ENCODE measurements at places on chromosomes 12 and 14. TPM values are rescaled to one million over a fixed set of nuclear protein-coding genes. Genes with fewer than 3 reads are reported as not detected.

DNA sequence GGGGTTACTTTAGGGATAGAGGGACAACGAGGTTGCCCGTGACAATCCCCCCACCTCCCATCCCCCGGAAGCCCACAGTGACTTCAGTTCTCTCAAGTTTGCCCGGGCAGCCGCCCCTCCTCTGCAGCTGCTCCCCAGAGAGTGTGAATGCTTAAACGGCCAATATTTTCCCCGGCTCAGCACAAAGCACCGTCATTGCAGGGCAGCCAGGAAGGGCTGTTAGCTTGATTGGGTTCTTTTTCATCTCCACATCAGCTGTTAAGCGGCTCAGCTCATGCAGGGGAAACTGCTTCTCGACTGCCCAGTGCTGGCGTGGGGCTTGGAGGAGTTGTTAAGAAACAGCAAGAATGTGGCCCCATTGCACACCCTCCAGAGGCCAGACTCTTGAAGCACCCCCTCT lies 120.5 kb upstream of the NCOR2 start:
- peak; percentile 64 for DNase-seq

DNA sequence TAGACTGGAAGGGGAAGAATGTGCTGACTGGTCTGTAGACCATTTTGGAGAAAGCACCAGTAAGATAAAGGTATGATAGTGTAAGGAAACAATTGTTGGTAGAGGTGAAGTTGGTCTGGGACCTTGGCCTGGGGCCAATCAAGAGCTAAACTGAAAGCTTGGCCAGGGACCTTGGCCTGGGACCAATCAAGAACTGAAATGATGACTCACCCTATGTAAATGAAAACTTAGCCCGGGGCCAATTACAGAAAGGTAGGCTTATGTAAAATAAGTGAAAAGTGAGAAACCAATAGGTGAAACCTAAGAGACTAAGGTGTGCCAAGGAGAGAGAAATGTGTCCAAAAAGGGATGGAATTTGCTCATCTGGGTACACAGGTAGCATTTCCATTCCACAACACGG lies 776.0 kb downstream of the C12orf50 start:
- DNase-seq, result no peak

DNA sequence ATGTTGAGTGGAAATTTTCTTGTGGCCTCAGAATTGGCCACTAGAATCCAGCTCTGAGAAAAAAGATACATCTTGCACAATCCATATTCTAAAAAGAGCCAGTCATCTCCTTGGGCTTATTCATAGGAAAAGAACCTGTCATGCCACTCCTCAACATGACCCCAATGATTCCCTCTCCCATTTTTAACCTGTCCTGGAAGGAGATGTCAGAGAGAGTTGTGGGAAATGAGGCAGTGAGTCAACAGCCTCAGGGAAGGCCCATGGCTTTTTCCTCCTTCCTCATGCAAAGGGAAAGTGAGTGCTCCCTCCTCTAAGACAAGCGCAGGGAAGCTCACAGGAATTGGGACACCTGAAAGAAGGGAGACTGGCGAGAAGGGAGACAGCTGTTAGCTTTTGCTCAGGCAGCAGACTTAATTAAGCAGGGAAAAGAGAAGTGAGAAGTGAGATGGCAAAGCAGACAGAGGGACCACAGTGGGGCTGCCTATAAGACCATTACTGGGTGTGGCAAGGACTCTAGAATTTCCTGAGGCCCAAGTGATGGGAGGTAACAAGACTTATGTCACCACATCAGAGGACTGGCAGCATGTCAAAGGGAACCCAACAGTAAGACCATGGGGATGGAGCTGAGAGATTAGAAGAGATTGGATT lies 10.2 kb upstream of the DHRS7 start:
- no peak for DNase-seq

DNA sequence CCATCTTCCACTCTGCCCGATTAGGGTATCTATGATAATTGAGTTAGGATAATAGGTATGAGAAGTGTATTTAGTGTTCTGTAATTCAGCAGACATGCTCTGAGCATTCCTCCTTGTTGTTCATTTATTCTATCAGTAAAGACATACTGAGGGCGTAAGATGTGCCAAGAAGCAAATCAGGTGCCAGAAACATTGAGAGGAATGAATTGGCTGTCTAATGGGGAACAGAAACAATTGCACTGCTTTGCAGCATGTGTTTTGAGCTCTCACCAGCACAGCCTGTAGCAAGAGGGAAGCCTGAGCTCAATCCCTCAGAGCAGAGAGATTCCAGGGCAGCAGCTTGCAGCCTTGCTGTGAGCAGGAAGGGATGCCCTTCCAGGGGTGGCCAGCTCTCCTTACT lies 589.3 kb downstream of the BCL11B start:
- DNase-seq, result no peak

DNA sequence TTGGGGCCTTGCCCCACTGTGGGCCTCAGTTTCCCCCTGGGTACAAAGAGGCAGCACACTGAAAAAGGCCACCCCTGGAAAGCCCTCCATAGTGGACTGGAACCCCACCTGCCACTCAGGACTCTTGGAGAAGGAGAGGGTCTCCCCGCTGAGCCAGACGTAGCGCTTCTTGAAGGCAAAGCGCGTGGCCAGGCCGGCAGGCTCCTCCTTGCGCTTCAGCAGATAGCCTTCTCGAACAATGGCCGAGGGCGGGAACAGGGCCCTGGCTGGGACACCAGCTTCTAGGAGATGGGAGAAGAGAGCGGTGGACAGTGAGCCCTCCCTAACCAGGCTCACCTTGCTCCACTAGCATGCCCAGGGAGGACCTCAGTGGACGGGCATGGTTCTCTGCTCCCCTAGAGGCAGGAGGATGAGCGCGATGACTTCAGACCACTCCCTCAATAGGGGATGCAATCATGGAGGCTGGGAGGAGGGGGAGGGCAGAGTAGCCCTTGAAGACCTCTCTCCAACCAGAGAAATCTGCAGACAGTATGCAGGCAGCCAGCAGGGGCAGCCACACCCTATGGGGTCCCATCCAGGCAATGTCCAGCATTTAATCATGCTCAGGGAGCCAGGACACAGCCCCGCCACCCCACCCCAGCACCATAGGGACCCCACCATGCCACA lies 29.8 kb downstream of the RASAL1 start:
- no peak for DNase-seq

CPSF6 gene
- polyA plus RNA-seq, result 90.8 TPM

LRTM2 gene
- 0.05 TPM for polyA plus RNA-seq

ATP2B1 gene
- polyA plus RNA-seq, result 84.7 TPM

STAC3 gene
- polyA plus RNA-seq, result 4.0 TPM
